Right cardiac atrium (tissue), 5 donors: ENCODE measurements at places on chromosomes 16 and 17.

GRCh38 chr17:61429274-61429673 is 22.9 kb upstream of the TBX4 start:
- DNase-seq, result no peak

DNA sequence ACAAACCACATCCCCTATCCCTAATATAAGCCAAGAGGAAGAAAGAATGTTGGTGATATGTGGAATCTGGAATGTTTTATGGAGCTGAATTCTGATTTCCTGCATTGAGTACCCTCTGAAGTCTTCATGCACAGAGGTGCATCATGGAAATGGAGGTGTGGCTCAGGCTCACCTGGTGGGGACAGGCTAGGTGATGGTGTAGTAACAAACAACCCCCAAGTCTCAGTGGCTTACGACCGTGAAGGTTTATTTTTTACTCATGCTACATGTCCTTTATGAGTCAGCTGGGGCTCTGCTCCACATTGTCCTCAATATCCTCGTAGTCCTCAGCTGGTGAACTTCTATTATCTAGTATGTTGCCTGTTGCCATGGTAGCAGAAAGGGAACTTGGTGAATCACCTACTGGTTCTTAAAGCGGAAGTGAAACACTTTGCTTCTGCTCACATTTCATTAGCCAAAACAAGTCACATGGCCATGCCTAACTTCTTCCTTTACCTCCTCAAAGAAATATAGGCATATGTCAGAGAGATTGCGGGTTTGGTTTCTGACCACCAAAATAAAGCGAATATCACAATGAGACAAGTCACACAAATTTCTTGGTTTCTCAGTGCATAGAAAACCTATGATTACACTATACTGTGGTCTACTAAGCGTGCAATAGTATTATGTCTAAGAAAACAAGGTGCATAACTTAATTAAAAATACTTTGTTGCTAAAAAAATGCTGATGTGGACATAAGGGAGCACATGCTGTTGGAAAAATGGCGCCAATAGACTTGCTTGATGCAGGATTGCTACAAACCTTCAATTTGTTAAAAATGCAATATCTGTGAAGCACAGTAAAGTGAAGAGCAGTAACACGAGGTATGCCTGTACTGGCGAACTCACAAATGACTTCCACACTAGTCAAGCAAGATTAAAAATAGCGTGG is at the start of gene PMFBP1:
TSS of gene PMFBP1 (minus strand) at position 51 of the 930 bp plus-strand sequence. CDS start 947 bp downstream, outside the sequence.
- no peak for DNase-seq

DNA sequence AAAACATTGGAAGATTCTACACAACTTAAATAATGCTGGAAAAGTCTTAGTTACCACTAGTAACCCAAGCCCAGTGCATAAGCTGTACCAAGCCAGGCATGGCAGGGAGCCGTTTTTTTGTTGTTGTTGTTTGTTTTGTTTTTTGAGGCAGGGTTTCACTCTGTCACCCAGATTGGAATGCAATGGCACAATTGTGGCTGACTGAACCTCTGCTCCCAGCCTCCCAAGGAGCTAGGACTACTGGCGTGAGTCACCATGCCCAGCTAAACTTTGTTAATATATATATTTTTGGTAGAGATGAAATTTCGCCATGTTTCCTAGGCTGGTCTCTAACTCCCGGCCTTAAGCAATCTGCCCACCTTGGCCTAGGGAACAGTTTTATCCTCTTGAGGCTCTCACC is 564 bp upstream of the TMIGD1 start:
- DNase-seq, result no peak

DNA sequence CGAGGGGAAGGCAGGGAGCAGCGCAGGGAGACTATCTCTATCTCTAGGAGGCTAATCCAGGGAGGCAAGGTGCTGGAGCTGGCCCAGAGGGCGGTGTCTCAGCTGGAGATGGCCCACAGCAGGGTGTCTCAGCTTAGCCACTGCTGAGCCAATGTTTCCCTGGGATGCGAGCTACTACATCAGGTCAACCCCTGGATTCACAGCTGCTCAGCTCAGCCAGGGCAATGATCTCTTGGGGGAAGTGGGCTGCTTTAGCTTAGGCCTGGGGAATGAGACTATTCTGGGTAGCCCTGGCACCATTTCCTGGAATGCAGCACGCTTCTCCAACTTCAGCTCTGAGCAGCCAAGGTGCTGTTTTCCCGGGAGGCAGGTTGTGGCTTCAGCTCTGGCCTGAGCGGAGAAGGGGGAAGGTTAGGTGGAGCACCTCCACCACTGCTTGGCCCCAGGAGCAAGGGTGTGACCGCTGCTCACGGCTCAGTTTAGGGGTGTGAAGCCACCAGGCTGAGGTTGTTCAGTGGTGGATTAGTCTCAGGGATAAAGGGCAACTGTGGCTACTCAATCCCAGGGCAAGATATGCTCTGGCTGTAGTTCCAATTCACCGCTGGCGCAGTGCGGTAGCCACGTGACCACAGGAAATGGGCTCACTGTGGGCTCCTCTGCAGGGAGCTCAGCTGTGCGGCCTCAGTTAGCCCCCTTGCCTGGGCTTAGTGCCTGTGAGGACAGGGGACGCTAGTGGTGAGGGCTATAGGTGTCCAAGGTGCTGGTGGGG is 5.2 kb upstream of the PRSS21 start:
- no peak for DNase-seq

DNA sequence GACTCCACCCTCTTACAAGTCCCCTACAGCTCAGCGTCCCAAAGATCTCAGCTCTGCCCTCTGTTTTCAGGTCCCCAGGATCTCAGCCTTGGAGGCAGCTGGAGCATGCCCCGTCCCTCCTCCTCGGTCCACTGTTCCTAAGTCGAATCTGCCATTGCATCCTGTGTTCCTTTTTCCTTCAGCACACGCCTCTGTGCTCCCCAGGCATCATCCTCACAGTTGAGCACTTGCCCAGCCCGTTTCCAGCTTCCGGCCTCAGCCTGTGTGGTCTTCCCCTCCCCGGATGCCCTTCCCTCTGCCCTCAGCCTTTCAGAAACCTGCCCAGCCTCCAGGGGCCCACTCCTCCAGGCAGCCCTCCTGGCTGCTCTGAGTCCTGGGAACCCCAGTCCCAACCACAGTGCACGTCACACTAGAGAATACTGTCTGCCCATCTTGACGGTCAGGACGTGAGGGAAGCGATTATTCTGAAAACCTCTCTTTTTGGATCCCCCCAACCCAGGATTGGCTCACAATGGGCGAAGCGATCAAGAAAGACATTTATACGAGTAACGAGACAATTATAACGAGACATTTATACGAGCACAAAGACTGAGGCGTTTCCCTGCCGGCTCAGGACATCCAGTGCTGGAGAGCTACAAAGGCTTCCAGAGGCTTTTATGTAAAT is 41.4 kb downstream of the RPH3AL start:
- no peak for DNase-seq

DNA sequence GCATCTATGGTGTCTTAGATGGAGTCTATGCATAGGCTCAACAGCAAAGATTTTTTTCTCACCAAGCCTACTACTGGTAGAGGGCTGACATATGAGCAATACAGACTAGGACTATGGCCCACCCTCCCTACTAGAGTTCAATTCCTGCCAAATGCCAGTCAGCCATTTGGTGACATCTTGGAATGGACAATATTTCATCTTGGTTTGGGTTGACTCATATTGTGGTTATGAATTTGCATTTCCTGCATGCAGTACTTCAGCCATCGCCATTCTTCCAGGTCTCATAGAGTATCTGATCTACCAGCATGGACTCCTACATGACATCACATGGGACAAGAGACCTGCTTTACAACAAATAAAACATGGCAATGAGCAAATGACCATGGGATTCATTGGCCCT is 778.1 kb upstream of the SOX9 start:
- no peak for DNase-seq

DNA sequence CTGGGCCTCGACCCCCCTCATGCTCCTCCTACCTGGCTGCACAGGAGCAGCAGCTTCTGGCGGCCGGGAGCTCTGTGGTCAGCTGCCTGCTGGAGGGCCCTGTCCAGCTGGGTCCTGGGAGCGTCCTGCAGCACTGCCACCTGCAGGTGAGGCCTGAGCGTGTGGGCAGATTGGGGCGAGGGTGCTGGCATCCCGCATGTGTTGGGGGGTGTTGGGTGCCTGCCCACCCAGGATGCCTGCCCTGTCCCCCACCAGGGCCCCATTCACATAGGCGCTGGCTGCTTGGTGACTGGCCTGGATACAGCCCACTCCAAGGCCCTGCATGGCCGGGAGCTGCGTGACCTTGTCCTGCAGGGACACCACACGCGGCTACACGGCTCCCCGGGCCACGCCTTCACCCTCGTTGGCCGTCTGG is 16.5 kb downstream of the FCSK start:
- peak; percentile 75 for DNase-seq

GRCh38 chr16:59369523-59369922 is 635.4 kb upstream of the GOT2 start:
- DNase-seq, result no peak
